ENCODE measurements at places on chromosomes 13 and 19.

- no peak for DNase-seq
Measured at GRCh38 chr13:45838171-45838745, 13.3 kb downstream of the SIAH3 start.

DNA sequence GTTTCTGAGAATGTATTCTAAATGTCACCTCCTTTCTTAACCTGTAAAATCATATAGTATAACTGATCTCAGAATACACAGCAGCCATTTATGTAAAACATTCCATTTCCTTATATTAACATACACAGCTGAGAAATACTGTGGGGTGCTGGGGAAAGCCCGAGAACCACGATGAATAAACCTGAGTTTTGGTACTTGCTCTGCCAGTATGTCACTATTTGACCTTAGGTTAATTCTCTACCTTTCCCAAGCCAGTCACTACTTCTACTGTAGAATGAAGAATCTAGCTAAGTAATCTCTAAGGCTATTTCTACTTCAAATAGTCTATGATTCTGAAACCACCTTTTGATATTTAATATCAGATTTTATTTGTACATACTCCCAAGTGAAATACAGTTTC, 173.7 kb downstream of the TBC1D4 start:
- DNase-seq = no peak

GRCh38 chr19:18292810-18293641, 11.6 kb upstream of the JUND start:
- no peak for DNase-seq

- DNase-seq = no peak
Measured at GRCh38 chr19:6198896-6199239, 63.4 kb downstream of the ACSBG2 start.

- DNase-seq = no peak
Measured at GRCh38 chr13:28501547-28501946, 6.6 kb upstream of the FLT1 start.

DNA sequence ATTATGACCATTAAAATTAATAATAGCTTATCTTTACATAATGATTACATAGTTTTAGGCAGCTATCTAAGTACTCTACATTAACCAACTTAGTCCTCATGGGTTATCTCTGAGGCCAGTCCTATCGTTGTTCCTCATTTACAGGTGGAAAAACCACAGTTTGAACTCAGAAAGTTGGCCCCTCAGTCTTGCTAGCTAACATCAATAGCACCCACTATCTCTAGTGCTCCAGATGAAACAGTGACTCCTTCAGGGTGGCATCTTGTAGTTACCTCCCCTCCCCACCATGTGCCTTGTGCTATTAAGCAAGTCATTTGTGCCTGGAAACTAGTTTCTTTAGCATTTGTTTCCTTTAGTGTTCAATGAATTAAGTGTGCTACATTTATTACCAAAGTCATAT, 1086.7 kb downstream of the EFNB2 start:
- DNase-seq = no peak

GRCh38 chr13:108342369-108343289, 73.1 kb downstream of the TNFSF13B start:
- DNase-seq = no peak

DNA sequence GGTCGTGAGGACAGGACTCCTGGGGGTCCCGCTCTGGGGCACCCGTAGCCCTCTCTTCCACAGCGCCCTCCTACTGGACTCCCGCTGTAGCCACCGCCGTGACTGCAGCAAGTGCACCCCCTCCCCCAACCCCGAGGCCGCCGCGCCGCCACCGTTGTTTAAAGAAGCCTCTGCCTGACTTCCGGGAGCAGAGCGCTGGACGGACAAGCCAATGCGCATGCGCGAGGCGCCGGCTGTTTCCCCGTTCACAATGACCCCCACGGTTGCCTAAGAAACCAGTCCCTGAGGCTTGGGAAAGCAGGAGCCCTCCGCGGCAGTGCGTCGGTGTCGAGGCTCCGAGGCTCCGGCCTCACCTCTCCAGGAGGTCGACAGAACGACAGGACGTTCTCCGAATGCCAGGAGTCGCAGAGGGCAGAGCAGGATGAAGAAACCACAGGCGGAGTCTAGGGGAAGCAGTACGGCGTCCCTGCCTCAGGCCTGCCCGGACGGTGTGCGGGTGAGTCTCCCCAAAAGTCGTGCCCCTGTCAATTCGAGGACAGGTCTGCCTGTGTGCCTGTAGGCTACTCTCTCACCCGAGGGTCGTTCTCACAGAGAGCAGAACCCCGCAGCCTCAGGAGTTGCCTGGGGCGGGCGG, 70.5 kb upstream of the ZNF420 start:
- peak; percentile 5 for DNase-seq

GRCh38 chr13:20159646-20160305, 1.1 kb downstream of the GJA3 start:
- DNase-seq = no peak

DNA sequence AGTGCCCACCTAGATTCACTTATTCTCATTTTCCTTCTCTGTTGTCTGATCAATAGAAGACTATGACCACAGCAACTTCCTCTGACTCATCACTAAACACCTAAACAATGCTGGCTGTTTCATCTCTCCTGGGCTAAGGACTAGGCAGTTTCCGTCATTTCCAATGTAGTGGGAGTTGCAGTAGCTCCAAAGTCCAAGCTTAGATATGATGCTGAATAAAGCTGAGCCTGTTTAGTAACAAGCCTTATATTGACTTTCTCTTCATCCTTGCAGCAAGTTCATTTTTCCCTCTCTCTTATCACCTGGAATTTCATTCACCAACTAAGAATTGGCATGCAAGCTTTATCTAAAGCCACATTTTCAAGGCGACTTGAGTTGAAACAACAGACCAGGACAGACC, 53.5 kb upstream of the PCDH9 start:
- no peak for DNase-seq

DNA sequence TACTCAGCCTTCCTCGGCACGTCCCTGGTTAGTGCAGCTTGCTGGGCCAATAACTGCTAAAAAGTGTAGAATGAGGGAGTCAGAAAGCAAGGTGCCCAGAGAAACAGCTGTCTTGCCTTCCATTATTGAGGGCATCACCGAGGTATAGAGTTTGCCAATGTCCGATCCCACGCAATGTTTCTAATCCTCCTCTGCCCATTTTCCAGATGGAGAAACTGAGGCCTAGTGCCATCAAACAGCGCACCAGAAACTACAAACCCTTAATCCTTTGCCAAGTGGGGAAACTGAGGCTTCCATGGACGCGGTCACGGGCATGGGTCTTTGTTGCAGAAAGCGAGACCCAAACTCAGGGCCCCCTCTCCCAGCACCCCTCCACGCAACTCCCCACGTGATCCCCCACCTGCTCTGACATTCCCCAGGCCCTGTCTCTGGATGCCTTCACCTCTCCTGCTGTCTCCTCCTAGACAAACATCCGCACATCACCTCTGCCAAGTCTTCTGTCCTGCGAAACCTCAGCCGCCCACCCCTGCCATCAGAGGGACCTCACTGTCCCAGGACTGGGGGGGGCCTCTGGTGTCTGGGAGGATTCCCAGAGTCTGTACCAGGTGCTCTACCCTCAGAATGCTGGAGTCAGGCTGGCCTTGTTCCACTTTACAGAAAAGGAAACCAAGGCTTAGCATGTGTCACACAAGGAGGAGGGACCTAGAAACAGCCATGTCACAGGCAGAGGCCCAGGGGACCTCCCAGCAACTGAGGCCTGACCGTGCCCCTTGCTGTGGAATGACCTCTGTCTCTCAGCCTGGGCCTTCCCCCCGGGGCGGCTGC, 930 bp upstream of the PDE4C start:
- DNase-seq = no peak

DNA sequence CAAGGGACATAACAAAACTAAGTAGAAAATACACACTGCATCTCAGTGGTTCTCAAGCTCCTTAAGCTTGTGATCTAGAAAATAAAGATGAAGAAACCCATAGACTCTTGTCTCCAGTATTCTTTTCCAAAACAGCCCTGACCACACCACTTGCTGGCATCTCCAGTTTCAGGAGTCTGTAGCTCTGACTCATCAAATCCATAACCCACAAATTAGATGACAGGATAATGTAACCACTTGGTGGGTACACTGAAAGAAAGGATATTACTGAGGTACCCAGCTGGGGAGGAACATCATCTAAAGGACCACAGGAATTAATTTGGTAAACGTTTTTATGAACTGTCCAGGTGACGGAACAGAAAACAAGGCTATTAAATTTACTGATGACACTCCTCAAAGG, 214.7 kb downstream of the VWA8 start:
- DNase-seq = no peak

- no peak for DNase-seq
Measured at GRCh38 chr19:10431254-10431942, 11.1 kb downstream of the PDE4A start.

GRCh38 chr19:46954502-46954992, 65.1 kb upstream of the NPAS1 start:
- no peak for DNase-seq

GRCh38 chr19:11606484-11606883, 9.2 kb downstream of the ZNF627 start:
- no peak for DNase-seq

DNA sequence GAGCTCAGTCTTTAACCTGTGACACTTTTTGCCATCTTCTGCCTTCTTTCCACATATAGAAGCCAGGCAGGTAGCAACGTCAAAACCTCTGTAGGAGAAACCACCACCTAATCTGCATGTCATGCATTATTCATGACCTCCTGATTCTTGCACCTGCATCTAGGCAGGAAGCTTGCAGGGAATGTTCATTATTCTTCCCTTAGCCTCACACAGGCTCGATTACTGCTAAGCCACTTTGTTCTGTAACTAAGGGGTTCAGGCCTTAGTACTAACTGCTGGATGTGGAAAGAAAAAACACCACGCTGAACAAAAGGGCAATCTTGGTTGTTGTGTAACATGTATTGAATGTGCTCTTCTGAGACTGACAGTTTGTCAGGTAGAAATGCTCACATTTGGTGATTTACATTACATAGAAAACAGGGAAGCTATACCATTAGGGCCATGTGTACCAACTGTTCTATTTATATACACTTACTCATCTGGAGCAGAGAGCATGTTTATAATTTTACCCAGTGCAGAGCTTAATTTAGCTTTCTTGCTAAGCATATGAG, 366.9 kb downstream of the KLF12 start:
- DNase-seq = no peak

GRCh38 chr19:53659292-53659691, 27.5 kb downstream of the DPRX start:
- no peak for DNase-seq

- no peak for DNase-seq
Measured at GRCh38 chr13:20424949-20425348, 100.7 kb downstream of the CRYL1 start.

- DNase-seq = no peak
Measured at GRCh38 chr19:524062-524674, 7.4 kb upstream of the CDC34 start.

DNA sequence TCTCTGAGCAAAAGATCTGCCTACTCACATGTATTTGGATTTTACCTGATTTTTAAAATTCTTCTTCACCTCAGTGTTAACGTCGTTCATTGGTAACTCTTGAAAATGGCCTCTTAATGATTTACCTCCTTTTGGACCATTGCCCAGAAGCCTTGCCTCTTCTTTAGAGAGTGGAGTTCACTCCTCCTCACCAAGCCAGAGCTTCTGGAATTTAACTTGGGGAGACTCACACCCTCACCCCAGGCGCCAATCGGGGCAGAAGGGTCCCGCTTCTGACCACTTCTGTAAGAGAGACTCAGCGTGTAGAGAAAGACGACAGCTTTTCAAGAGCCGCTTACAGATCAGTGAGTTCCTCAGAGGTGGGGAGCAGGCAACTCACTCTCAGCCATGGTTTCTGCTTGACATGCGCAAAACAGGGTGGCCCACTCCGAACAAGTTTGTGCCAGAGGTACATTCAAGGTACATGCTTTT, 2.7 kb downstream of the PNMA8C start:
- no peak for DNase-seq

GRCh38 chr13:84821261-84821660, 939.0 kb upstream of the SLITRK1 start:
- DNase-seq = no peak

DNA sequence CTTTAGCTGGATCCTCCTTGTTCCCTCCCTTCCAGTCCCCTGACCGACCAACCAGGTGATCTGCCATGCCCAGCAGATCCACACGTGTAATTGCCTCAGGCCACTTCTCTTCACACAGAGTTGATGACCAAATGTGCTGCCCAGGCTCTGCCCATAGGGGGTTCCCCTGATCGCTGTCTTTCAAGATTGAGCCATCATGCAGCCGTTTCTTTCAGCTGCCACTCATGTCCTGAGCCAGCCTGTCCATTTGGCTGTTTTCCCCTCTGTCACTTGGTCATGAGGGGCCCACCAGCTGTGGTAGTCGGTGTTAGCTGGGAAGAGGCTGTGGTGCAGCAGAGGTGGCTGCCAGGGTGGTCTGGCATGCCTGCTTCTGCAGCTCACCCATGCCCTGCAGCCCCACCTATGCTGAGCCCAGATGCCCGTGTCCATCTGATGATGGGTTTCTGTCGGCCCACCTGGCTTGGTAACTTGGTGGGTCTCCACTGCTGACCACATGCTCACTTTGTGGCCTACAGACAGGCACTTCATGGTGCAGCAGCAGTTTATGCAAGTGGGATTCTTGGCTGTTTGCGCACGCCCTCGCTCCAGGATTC, 35.6 kb upstream of the GPR183 start:
- DNase-seq = no peak

DNA sequence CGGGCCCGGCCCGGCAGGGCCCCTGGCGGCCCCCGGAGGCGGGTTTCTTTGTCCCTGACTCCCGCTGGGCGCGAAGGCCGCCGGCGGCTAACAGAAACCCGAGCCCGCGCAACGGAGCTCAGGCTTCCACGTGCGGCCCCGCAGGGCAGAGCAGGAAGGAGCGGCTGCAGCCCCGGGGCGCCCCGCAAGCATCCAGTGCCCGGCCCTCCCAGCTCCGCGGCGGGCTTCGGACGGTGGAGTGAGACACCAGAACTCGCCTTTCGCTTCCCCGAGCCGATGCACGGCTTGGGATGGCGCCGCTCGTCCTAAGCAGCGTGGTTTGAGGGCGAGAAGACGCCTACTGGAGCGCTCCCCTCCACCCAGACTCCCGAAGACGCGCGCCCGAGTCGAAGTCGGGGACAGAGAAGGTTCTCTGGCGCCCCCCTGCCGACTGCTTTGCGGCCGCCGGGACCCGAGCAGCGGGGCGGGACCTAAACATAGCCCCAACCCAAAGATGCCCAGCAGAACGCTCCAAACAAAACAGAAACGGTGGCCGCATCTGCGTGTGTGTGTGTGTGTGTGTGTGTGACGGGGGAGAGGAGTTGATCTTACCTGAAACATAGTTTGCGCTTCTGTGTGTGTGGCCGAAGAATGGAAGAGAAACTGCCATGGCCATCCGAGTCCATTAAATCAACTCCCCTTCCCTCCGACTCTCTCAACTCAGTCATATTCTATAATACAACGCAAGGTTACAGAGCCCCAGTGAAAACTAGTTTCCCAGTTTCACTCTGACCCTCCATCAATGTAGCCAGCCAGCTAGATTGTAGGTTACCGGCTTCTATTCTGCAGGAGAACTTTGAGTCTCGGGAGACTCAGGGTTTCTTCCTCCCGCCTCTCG, 629 bp upstream of the FGF9 start:
- DNase-seq = peak; percentile 48

GRCh38 chr19:32023564-32023832, 321.9 kb upstream of the ZNF507 start:
- DNase-seq = no peak

GRCh38 chr19:51572410-51572809, 1.3 kb downstream of the ZNF175 start:
- DNase-seq = no peak
